ENCODE measurements at places on chromosomes 2 and 18.

DNA sequence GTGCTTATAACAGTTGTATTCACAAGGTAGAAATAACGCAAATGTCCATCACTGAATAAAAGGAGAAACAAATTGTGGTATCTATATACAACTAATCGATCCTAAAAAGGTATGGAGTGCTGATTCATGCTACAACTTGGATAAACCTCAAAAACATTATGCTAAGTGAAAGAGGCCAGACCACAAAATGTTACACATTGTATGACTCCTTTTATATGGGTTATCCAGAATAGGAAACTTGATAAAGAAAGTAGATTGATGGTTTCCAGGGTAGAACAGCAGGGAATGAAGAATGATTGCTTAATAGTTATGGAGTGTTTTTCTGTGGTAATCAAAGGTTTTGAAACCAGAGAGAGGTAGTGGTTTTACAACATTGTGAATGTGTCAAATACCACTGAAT lies 432.2 kb upstream of the TRIB2 start:
- DNase-seq, result no peak

DNA sequence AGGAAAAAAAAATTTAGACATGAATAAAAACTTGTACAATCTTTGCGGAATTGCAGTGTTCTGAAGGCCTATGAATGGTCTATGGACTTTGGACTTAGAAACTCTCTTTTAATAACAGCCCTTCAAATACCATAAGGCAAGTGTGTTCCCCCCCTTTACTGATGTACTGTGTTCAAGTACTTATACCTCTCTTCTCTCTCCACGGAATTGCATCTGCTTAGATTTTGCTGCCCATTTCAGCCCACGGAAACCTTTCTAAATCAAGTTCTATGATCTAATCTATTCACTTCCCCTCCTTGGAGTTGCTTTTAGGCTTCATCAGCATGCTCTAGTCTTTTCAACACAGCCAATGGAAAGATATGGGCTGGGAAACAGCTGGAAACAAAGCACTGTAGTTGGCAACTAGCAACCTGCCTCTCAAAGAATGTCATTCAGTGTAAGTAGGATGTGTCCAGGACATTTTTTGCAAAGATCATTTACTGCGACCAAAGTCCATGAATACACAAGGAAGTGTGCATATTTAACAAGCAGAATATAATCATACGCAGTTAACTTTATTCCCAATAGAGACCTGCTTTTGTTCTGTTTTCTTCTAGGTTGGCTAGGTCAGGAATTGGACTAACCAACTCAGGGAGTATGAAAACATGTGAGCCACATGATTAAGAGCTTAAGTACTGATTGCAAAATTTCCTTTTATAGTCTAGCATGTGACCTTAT lies 58.0 kb downstream of the SLC40A1 start:
- DNase-seq, result no peak

GRCh38 chr2:11160731-11161455 lies 5.6 kb downstream of the SLC66A3 start:
- no peak for DNase-seq

DNA sequence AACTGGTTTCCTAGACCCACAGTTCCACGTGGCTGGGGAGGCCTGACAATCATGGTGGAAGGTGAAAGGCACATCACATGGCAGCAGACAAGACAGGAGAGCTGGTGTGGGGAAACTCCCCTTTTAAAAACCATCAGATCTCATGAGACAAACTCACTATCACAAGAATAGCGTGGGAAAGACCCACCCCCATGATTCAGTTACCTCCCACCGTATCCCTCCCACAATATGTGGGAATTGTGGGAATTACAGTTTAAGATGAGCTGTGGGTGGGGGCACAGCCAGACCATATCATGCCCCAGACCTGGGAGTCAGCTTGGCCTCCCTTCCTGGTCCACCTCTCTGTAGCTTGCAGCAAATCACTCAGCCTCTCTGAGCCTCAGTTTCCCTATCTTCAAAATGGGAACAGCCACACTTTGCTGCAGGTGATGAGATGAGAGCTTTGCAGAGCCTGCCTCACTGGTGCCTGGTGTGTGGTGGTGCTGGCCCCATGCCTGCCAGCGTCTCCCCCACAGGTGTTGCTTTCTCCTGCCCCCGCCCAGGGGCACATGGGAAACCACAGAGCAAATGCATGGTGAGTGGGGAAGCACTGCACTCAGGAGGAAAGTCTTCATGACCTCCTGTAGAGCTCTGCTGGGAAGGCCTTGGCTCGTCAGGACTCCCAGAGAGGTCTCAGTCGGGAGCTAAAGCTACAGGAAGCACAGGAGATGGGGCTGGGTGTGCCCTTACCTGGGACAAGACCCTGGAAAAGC lies 31.1 kb downstream of the GREB1 start:
- DNase-seq, result no peak

DNA sequence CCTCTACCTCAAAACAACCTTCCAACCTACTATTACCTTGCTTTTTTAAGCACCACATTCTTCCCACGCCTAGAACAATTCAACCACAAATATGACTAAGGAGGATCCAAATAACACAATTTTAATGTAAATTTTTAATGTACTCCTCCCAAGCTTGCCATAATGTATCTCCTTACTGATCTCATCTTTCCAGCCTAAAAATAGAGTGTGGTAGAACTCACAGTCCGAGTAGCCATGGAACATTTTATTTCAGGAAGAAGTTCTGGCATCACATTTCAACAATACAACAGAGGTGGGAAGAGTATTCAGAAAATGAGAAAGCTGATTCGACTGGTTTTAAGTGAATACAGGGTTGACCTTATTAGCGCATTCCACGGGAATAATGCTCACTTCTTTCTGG lies 15.4 kb downstream of the FEZ2 start:
- DNase-seq, result no peak

Measured in mucosa of descending colon (tissue), 3 donors.